Ovary (tissue), 10 donors: ENCODE measurements at places on chromosomes 12 and 14.

- no peak for DNase-seq
Observed at GRCh38 chr12:122238861-122239260, 13.0 kb upstream of the DIABLO start.

DNA sequence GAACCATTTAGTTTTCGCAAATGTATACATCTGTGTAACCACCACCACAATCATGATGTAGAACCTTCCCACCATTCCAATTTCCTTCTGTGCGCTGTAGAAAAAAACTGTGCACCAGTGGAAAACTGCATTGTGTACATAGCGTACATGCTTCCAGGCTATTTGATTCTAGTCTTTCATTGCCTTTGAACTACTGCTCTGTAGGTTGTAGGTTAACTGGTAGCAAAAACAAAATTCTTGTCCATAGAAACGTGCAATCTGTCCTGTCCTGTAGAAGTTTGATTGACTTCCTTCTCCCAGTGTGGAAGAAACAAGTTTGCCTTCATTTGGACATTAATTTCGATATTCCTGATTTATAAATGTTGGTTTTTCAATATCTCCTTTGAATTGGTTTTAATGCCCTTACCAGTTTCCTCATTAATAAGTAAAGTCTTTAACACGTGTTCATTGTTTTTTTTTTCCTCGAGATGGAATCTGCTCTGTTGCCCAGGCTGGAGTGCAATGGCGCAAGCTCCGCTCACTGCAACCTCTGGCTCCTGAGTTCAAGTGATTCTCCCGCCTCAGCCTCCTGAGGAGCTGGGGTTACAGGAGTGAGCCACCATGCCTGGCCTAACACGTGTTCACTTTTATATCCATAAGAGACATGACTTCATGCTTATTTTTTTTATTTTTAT lies 3.6 kb upstream of the ISM2 start:
- no peak for DNase-seq

GRCh38 chr14:22255017-22255950 lies 333.7 kb downstream of the DAD1 start:
- no peak for DNase-seq

GRCh38 chr14:94056579-94057308 lies 24.3 kb downstream of the DDX24 start:
- DNase-seq: no peak

- no peak for DNase-seq
Observed at GRCh38 chr12:130968611-130969010, 14.9 kb downstream of the ADGRD1 start.

DNA sequence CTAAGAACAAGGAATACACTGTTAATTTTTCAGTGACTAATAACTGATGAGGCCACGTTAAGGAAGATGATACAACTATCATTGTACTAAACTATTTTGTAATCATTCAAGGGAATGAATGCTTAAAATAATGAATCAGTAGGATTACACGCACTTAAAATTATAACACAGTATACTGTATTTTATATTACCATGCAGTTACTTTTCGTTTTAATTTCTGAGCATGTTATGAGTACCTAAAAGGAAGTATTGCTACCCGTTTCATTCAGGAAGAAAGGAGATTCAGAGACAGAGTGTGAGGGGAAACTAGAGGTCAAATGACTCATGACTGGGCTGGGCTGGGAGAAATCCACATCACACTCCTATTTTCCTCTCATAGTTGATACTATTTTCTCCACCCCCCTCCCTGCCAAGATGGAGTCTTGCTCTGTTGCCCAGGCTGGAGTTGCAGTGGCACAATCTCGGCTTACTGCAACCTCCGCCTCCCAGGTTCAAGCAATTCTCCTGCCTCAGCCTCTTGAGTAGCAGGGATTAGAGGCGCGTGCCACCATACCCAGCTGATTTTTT lies 202.0 kb downstream of the PPM1H start:
- DNase-seq: no peak

DNA sequence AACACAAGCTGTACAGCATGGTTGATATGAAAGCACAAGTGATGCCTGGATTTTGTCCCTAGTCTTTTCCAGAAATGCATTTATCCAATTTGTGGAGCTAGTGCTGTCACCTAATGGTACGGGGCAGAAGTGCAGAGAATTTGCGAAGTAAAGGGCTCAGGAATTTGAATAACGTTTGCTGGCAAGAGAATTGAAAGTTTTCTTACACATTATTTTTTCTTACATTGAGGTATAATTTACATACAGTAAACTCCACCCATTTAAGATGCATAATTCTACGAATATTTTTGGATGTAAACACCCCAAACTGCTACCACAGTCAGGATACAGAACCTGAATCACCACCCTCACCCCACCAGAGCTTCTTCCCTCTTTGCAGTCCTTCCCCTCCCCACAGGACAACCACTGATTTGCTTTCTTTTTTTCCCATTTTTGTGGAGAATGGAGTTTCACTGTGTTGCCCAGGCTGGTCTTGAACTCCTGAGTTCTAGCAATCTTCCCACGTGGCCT lies 3.5 kb downstream of the AICDA start:
- no peak for DNase-seq

GRCh38 chr14:51472881-51473280 lies 178.8 kb upstream of the FRMD6 start:
- DNase-seq: no peak

DNA sequence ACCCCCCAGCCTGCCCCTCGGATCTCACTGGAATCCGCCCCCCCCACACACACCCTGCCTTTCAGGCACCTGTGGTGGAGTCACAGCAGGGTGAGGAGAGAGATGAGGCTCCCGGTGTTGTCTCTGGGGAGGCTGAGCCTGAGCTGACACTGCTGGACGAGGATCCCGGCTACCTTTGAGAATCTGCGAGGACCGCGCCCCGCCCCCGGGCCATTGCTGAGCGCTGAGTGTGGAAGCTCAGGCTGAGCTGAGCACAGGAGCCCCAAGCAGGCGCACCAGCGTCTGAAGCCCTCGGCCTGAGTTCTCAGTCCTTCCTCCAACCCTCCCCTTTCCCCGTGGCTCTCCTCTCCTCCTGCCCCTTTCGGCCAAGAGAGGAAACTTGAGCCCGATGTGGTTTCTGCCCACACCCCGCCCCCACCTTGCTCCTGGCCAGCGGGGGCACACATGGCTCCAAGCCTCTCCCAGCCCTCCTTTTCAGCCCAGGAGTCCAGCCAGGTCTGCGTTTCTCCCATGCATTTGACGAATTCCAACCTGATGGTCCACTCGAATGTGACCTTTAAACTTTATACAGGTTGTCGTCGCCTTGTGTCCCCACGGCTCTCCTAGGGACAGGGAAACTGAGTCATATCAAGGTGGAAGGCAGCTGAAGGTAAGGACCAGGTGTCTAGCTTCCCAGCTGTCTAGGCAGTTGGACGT lies at the start of gene NFE2:
TSS of gene NFE2 (minus strand) at position 284 of the 696 bp plus-strand sequence. CDS start 5,767 bp downstream, outside the sequence.
- peak; percentile 24 for DNase-seq

DNA sequence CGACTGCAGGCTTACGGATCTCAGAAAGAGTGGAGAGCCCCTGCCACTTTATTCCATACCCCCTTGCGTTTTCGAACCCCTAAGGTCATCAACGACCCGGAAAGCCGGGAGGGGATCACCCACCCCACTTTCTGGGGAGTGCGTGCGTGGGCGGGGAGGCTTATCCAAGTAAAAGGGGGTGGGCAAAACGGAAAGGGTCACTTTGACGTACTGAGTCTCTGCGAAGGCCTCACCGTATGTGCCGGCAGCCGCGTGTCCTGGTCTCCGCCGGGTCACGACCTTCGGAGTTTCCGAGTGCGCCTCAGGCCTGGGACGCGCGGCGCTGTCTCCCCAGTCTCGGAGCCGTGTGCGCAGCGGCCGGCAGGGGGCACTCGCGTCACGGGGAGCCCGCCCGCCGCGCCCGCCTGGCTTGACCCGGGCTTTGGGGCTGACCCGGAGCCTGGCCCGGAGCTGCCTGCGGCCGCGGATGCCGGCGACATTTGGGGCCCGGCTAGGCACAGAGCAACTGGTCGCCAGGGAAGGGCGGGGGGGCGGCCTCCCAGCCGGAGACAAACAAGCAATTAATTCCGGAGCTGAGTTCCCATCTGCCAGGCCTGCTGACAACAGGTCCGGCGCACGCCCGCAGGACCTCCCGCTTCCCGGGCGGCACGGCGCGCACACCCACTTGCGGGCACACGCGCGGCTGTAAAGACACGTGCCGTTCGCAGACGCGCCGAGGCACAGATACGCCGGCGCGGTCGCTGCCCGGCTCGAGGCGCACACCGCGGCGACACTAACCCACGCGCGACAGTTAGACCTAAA lies 890 bp upstream of the KIF26A start:
- DNase-seq: peak; percentile 37

DNA sequence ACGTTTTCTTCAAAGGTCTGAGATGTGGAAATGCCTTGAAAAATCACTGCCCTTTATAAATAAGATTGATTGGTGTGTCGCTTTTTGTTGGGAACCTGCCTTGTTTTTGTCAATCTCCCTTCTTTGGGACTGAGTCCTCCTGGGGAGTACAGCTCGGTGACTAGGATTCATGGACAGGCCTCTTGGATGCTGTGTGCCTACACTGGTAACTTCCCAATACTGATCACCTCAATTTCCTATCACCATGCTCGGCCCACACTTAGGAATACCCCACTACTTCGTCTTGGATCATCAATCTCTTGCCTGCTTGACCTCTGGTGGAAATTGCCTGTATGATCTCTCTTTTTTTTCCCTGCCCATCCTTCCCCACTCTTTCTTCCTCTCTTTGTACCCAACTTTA lies 34.2 kb downstream of the NTN4 start:
- no peak for DNase-seq
